Endodermal cell (in vitro differentiated cells): ENCODE measurements at places on chromosomes 7 and 10. TPM values are rescaled to one million over a fixed set of nuclear protein-coding genes. Genes with fewer than 3 reads are reported as not detected.

GRCh38 chr7:96187735-96188134, 134.2 kb downstream of the SLC25A13 start:
- DNase-seq, result no peak

Gene OR2A12
- not detected in 2 replicates for total RNA-seq

GRCh38 chr10:19347621-19348020, 299.0 kb downstream of the MALRD1 start:
- DNase-seq, result peak; percentile 51

- DNase-seq, result peak; percentile 66
Observed at GRCh38 chr7:42831718-42832522, 80.0 kb downstream of the C7orf25 start.

Gene CHRM2
- not detected in 2 replicates for total RNA-seq

DNA sequence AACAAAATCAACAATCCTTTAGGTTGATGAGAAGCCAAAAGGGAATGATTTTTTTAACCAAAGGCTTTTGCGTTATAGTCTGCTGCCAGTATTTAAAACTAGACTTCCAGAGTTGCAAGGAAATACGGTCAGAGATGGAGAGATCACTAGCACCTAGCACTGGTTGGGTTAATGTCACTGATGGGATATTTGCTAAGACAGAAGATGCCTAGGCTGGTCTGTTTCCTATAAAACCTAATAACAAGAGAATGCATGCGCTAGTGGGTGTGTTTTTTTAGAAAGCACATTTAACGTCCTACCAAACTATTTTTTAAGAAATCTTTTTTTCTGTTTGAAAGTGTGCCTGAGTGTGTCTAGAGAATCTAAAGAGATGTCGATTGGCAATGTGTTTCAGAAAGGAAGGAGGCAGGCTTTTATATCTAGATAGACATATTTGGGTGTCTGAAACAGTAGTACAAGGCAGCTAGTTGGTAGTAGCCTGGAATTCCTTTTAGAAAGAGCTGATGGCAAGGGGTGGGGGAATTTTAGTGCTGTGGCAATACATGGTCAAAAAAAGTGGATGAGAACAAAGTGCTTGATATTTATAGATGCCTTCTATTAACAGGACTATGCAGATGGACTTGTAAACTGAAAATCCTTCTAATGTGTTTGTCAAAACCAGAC, 863 bp downstream of the CALD1 start:
- no peak for DNase-seq

Gene CFAP46
- 9.4 and 9.9 TPM in 2 replicates for total RNA-seq

GRCh38 chr7:132492823-132493445, 83.3 kb downstream of the PLXNA4 start:
- DNase-seq, result no peak

DNA sequence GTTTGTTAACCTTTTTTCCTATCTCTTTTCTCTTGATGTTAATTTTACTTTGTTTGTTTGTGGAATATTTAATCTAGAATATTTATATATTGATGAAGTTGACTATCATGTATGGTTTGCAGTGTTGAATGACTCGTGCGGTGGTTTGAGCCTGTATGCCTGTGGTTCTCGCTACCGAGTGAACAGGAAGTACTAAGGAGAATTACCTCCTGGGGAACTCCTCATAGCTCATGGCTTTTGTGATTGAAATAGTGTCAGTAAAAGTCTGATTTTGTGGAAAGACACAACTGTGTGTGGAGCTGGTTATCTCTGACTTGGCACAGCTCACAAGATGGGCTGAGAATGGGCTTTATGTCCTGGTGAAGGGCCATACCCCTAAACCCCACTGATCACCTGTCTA, 498.6 kb downstream of the GLRX3 start:
- no peak for DNase-seq

GRCh38 chr7:23334482-23335056, 35.4 kb downstream of the MALSU1 start:
- DNase-seq, result no peak
